ENCODE measurements at places on chromosomes 2 and 18. TPM values are rescaled to one million over a fixed set of nuclear protein-coding genes. Genes with fewer than 3 reads are reported as not detected.

The ABCG5 gene
- not detected for total RNA-seq

The DSEL gene
- 18.0 TPM for total RNA-seq

The CTNNA2 gene
- total RNA-seq, result not detected

The GALNT13 gene
- 0.15 TPM for total RNA-seq

The ZC3H15 gene
- 31.7 TPM for total RNA-seq

The ABCG8 gene
- not detected for total RNA-seq

The KCNE4 gene
- total RNA-seq, result 2.0 TPM

The EFR3B gene
- total RNA-seq, result 0.50 TPM

The RGPD4 gene
- not detected for total RNA-seq

The ANTXR1 gene
- total RNA-seq, result 24.5 TPM

The DDX18 gene
- total RNA-seq, result 25.1 TPM

The RBKS gene
- 0.89 TPM for total RNA-seq

The SLC8A1 gene
- 11.9 TPM for total RNA-seq

The STPG4 gene
- not detected for total RNA-seq

The UCN gene
- total RNA-seq, result 0.15 TPM

The KANSL1L gene
- total RNA-seq, result 6.1 TPM

The SLC20A1 gene
- total RNA-seq, result 51.4 TPM
